Fibroblast of skin of left biceps (primary cell): ENCODE measurements at places on chromosomes 5 and 9.

- no peak for DNase-seq
Observed at GRCh38 chr5:118060833-118061232, 927.5 kb downstream of the DTWD2 start.

GRCh38 chr5:129631961-129632360, 115.9 kb upstream of the MINAR2 start:
- DNase-seq = peak; percentile 44

DNA sequence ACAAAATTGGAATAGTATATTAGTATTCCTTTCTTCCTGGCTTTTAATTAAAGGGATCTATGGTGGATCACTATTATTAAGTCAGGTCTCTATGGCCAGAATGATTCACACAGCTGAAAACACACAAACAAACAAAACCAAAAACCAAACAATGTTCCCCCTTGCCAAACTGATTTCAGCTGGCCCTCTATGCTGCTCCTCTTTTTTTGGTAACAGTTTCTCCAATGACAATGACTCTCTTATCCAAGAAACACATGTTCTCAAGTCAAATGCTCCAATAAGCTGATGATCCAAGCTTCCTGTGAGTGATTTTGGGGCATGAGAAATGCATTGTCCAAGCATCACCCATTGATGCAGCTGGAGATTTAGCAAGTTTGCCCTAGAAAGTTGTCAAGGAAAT, 193.4 kb upstream of the TUT7 start:
- no peak for DNase-seq

GRCh38 chr5:126664586-126664985, 63.8 kb downstream of the PHAX start:
- DNase-seq = no peak

- no peak for DNase-seq
Observed at GRCh38 chr5:176557846-176558245, 8.7 kb downstream of the CDHR2 start.

DNA sequence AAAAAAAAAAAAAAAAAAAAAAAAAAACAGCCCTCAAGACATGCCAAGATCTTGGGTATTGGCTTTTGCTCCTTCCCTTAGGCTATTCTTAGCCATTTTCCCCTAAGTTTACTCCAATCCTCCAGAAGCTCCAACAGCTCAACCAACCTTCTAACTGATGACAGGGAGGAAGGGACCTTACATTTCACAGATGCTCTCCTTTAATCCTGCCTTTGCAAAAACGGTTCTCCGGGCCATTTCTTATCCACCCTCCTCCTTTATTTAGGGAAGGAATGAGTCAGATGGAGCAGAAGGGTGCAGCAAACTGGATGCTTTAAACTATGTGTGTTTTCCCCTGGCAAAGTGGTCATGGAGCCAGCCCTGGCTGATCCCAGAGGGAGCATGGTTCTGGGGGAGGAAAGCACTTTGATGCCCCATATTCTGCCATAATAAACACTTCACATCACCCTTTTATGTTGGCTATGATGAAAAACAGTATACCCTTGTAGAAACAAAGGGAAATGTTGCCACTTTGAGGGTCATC, 369.4 kb upstream of the DMAC1 start:
- DNase-seq = no peak

DNA sequence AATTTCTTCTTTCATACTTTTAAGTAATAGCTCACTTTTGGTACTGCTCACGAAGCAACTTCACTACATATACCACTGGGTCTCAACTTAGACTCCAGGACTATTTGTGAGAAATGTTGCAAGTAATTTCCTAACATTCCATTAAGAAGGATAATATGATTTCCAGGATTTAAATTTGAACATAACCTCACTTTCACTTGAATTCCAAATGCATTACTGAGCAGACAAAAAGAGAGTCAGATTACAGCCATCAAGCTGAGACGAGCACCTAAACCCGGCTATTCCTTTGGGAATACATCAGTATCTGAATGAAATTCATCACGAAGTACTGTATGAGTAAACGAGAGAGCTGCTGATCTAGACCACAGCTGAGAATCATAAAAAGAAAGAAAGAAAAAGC, 47.3 kb downstream of the LIFR start:
- peak; percentile 81 for DNase-seq

GRCh38 chr5:131195696-131196095, 25.0 kb downstream of the LYRM7 start:
- DNase-seq = no peak

DNA sequence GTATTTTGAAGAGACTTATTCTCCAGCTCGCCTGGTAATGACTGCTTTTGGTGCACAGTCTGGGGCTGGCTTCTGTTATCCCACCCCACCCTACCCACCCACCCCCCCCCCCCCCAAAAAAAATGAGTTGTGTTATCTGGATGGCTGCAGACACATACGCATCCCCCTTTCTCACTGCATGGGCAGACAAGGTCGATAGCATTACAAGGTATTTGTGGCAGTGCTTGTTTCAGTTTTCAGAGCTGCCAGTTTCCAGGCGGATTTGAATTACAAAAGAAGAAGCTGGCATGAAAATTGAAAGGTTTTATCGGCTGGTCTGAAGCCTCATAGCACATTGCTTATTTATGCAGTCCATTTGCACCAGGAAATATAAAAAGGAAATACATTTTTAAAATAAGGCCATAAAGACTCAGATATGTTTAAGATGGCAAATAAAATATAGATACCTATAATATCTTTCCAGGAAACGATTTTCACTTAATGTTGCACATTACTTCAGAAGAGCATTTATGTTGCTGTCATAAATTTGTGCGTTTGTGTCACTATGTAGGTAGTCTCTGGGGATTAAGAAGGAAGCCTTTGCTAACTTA, 85.1 kb upstream of the GRHPR start:
- no peak for DNase-seq

DNA sequence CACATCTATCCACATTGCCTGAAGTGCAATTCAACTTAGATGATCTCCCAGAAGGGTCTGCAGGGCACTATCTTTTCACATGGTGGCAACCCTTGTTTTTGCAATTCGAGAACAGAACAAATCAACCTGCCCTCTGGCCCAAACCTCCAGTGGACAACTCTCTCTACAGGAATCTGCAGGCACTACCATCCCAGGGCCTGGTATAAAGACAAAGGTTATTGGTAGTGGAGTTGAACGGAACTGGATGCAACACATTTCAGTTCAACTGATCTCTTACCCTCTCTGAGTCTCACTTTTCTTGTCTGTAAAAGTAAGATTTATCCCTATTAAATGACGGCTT, 153.2 kb upstream of the EGFLAM start:
- no peak for DNase-seq

GRCh38 chr5:39906146-39906545, 481.4 kb upstream of the DAB2 start:
- peak; percentile 26 for DNase-seq

DNA sequence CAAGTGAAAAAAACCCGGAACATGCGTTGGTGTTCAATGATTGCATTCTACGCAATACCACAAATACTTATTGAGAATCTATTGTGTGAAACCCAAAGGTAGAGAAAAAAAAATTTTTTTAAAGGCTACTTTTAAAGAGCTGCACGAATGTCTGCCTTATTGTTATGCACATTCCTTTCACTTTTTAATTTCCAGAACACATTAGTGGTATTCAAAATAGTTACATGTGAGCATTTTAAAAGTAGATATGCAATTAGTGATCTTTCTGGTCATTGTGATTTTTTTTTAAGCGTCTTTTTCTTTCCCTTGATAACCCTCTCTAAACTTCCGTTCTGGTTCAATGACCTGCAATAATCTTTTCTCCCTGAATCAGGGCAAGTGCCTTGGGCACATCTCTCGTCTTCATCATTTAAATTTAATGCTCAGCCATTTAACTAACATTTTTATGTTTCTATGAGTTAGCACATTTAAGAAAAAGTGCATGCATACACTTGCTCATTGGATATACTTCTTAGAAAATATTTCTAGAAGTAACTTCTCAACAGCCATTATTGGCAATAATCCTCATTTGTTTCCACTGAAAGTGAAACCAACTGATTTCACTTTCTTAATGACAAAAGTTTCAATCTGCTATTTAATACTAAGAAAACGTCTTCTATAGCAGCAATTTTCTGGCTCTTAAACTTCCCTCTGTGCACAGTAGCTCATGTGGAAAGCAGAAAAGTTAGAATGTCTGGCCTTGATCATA, 80.3 kb downstream of the CDH6 start:
- no peak for DNase-seq

GRCh38 chr5:78424665-78425064, 64.2 kb downstream of the SCAMP1 start:
- no peak for DNase-seq

GRCh38 chr9:69564557-69564956, 107.6 kb downstream of the APBA1 start:
- DNase-seq = no peak

DNA sequence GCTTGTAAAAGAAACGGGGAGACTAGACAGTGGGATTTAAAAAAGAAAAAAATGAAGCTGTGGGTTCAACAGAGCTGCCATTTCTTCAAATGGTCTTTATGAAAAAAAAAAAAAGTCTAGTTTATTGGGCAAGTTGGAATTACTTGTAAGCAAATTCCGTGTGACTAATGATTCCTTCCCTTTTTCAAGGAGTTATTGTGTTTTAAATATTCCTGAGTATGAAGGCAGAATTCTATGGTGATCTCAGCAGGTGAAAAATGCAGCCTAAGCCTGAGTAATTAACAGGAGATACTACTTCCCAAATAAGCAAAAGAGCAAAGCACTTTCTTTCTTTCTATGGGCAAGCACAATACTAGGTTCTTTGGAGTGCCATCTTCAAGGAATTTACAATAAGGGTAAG, 481.9 kb downstream of the ZNF608 start:
- DNase-seq = no peak

GRCh38 chr9:100589582-100589981, 11.7 kb downstream of the CAVIN4 start:
- peak; percentile 32 for DNase-seq

DNA sequence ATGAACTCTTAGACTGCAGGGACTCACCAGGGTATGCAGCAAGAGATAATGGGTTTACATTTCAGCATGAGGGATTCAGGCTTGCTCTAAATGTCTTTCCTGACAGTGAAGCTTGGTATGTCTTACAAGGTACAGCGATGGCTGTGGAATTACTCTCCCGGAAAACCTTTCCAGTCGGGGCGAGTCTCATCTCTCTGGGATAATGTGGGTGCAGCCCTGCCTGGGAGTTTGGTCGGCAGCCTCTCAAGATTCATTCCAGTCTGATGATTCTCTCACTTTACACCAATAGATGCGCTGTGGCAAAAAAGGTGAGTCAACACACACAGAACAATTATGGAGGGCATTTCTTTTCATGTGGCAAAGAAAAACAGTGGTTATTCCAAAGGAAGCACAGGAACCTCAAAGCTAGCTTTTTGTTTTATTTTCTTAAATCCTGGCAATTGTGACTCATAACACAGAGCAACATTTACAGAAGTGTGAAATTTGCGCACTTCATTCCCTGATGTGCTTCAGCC, 190.3 kb downstream of the DCP2 start:
- peak; percentile 50 for DNase-seq

- no peak for DNase-seq
Observed at GRCh38 chr5:119059740-119060255, 11.1 kb upstream of the DMXL1 start.

DNA sequence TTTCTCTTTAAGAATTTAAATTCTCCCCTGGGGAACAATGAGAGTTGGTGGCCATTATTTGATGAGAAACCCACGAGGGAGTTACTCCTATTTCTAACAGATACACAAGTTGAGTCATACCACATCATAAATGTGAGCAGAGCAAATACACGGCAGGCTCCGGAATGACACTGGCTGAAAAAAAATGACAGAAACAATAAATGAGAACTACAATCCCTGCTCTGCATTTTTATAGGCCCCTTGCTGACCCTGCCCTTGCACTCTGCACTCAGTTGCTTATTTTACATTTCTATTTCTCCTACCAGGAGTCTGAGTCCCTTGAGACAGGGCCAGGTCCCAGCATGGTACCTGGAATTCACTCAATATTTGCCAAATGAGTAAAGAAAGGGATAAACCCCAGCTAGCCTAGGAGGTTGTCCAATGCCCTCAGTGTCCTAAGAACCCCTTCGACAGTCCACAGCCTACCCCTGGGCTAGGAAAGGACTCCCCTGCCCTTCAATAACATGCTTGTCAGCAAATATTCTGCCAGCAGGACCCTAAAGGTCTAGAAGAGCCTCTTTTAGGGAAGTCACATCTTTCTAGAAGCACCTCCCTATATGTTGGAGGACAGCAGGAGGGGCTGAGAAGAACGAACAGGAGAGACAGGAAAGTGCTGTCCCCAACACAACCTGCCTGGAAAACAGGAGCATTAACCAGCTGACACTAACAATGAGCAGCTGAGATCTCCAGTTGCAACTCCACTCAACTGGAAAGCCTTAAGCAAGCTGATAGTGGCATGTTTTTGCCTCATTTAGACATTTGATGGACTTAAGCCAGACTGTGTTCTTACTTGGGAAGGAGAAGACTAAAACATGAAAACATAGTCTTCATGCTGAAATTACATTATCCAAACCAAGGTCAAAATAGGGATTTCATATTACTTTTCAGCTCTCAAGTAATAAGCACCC, 191.2 kb downstream of the ACTL7B start:
- no peak for DNase-seq

GRCh38 chr5:116522356-116523136, 52.1 kb downstream of the SEMA6A start:
- no peak for DNase-seq

- DNase-seq = no peak
Observed at GRCh38 chr9:129748249-129748648, 4.6 kb downstream of the PTGES start.

- no peak for DNase-seq
Observed at GRCh38 chr9:136153381-136154065, 34.8 kb upstream of the TMEM250 start.

GRCh38 chr9:111943746-111944145, 47.1 kb downstream of the UGCG start:
- no peak for DNase-seq

GRCh38 chr5:172596638-172597231, 44.3 kb upstream of the NEURL1B start:
- no peak for DNase-seq

DNA sequence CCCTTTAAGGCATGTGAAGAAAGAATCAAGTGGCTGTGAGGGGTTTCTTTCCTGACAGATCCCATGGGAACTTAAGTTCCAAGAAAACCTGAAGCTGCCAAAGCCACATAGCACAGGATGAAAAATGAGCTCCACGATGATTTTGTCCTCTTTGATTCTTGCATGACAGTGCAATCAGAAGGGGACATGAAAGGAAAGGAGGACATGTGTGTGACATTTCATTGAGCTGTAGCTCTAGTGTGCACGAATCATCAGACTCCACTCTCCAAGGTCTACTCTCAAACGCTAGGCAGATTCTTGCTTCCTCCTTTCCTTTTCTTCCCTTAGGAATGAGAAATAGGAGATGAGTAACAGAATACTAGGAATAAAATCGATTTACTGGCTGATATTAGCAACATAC, 142.0 kb downstream of the ZNF608 start:
- no peak for DNase-seq
